Activated T-helper 2 cell treated with anti-CD3 and anti-CD28 coated beads, Interferon-gamma antibody, Interleukin-2, Interleukin-4, amounts not matched to agents 10 μg/mL and 5 μg/mL and 100 μg/mL, durations not matched to agents 14 hours and 24 hours and 36 hours (primary cell): ENCODE measurements at places on chromosomes 7 and 10.

GRCh38 chr7:156236181-156236889, 404.2 kb upstream of the RNF32 start:
- no peak for DNase-seq

DNA sequence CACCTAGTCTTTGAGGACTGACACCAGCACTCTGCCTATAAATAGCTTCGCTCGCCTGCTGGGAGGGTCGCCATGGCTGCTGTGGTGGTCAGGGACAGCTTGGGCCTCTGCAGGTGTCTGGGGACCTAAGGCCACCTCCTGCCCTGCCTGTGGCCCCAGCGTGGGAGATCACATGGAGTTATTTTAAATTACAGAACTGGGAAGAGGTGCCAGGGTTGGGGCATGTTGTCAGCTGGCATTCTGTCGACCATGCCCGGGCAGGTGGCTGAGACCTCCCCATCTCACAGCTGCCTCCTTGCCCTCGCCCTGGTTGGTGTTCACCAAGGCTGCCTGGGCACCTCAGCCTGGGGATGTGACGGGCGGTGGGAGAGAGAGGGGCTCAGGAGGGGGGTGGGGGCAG, 18.1 kb downstream of the SHH start:
- no peak for DNase-seq

- no peak for DNase-seq
These were observed 318.6 kb downstream of the PTPRN2 start for GRCh38 chr7:158268816-158269535.

DNA sequence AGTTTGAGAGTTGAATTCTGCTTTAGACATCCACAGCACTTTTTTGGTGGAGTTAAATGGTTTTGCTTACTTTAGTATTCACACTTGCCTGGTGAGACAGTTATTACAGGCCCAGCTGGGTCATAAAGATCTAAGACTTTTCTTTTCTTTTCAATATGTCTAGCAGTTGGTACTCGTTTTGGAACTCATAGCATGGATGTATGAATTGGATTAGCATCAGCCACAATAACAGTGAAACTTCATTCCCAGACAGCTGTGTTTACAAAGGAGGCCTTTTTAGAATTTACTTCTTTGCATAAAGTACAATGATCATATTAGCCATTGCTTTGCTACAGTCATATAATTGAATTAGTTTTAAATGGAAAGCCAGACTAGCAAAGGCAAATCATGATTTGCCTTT, 168.4 kb upstream of the DKK1 start:
- no peak for DNase-seq

DNA sequence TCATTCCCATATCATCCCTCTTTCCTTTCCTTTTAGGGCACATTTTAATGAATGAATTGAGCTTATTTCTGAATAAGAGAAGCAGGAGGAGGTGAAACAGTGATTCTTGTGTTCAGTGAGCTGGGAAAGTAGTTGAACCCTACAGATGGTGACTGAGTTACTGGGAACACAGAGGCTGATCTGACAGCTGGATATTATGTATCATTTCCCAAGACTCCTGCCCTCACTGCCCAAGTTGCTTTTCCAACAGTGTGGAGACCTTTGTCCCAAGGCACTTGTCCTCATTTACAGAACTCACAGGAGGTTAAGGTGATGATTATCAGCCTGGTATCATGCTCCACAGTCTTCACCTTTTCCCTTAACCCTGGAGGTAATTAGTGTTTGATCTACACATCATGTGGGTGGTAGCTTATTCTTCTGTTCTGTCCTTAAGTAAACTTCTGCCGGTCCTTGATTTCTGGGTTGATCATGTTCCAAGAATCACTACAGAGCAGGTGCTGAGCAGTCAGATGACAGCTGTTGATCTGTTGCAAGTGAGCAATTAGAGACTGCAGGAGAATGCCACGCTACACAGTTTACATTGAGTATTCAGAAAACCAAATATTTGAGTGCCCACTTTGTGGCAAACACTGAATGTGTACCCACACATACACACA, 2.6 kb downstream of the PRLHR start:
- no peak for DNase-seq

DNA sequence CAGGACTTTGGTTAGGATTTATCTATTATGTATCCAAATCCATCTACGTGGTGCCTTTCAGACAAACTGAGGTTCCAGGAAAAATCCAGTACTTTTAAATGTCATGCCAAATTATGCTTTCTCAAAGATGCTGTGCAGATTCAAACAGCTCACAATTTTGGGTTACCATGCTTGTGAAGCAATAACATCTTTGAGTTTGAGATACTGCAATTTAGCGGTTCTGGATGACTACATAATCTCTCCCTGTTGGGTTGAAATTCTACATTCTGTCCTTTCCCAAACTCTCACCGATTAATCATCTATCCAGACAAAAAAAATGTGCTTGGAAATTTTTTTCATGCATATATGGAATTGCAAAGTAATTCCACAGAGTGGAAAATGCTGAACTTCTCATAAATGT, 3.5 kb downstream of the RHOBTB1 start:
- DNase-seq = no peak

DNA sequence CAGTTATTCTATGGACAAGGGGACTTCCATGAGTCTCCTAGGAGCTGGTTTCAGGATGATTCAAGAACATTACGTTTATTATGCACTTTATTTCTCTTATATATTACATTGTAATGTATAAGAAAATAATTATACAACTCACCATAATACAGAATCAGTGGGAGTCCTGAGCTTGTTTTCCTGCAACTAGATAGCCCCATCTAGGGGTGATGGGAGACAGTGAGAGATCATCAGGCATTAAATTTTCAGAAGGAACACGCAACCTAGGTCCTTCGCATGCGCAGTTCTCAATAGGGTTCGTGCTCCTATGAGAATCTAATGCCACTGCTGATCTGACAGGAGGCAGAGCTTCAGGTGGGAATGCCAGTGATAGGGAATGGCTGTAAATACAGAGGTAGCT, 137.9 kb downstream of the ANKRD30A start:
- no peak for DNase-seq

- no peak for DNase-seq
These were observed 357.1 kb downstream of the PCLO start for GRCh38 chr7:82805527-82805960.

DNA sequence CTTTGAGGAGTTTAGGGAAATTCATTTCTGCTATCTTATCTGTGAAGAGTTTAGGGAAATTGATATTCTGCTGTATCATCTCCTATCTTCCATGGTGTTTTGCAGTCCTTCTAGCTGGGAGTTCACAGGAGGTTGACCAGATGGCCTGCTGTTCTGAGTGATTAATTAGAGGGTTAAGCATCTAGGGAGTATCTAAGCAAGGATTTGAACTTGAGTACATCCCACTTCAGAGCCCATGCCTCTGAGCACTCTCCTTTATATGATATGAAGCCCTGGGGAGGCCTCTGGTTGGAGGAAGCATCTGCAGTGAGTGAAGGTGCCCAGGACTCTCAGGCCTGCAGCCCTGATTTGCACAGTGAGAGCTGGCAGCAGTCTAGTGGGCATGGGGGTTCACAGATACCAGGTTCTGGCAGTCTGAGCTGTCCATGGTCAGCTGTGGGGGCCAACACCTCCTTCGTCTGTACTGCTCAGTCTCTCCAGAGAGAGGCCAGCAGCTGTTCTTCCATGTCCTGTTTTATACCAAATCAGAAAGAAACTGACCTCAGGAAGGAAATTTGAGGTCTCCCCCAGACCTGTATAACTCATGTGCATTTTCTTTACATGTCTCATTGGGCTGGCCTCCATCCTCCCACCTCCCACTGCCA, 156.9 kb downstream of the PLCE1 start:
- DNase-seq = no peak

- no peak for DNase-seq
These were observed 1.2 kb downstream of the NUB1 start for GRCh38 chr7:151342811-151343210.

GRCh38 chr7:53131697-53132096, 96.3 kb downstream of the POM121L12 start:
- DNase-seq = no peak

GRCh38 chr7:69588773-69589172, 9.5 kb upstream of the AUTS2 start:
- DNase-seq = no peak

- DNase-seq = no peak
These were observed 27.1 kb downstream of the BBS9 start for GRCh38 chr7:33156441-33156840.

GRCh38 chr10:9342885-9343570, 1288.5 kb downstream of the GATA3 start:
- no peak for DNase-seq

- DNase-seq = no peak
These were observed 120.7 kb upstream of the PLXNA4 start for GRCh38 chr7:132697003-132697402.

DNA sequence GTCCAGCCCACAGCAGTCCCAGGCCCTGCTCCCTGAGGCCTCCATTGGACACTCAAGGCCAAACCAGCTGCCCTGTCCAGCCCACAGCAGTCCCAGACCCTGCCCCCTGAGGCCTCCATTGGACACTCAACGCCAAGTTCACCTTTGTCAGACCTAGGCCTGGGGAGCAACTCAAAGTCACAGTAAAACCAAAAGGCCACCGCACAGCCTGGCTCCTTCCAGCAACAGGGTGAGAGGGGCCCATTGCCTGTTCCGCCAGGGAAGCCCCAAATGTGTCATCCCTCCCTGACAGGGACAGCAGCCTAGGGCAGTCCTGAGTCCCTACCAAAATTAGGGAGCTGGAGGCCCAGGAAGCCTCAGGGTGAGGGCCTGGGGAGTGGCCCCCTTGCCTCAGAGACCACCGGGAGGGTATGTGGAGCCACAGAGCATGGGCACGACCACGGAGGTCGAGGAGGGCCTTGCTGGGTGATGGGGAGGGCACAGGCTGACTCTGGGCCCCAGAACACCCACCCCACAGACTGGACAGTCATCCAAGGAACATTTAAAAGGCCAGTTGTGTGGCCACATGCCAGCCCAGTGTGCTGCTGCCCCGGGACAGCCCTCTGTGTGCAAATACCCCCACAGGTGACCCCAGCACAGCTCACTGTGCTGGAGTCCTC, 66.5 kb upstream of the PPP2R2D start:
- no peak for DNase-seq

GRCh38 chr7:112104120-112104519, 102.1 kb downstream of the DOCK4 start:
- DNase-seq = no peak

GRCh38 chr7:30172451-30172850, 37.7 kb downstream of the MTURN start:
- no peak for DNase-seq

DNA sequence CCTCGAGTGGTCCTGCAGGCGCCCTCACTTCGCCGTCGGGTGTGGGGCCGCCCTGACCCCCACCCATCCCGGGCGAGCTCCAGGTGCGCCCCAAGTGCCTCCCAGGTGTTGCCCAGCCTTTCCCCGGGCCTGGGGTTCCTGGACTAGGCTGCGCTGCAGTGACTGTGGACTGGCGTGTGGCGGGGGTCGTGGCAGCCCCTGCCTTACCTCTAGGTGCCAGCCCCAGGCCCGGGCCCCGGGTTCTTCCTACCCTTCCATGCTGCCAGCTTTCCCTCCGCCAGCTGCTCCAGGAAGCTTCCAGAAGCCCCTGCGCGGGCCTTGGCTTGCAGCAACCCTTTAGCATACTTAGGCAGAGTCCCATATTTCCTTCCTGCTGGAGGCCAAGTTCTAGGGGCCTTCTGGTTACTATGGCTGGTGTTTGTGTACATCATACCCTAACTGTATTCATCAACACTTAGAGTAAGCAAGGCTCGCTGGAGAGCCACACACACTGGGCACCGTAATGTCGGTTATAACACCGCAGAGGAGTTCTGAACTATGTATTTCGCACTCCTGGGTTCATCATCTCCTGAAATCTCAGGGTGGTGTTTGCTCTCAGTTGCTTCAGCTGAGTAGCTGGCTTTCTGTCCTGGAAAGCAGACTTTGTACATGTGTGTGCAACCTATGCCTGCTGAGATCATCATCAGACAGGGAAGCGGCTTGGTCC, 471 bp downstream of the MGMT start:
- DNase-seq = no peak

DNA sequence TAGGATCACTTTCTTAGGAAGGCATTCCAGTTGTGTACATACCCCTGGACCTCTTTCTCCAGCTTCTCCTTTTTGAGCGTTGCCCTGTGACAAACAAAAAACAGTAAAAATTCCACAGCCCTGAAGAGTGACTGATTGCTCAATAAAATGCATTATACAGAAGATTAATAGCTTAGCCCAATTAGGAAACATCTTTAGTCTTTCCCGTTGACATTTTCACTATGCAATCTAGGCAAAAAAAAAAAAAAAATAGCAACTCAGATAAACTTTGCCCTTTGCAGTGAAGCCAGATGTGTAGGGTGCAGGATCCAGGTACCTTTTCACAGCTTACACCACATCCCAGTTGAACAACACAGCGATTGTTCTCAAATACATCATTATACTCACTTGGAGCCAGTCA, 17.9 kb downstream of the COL28A1 start:
- no peak for DNase-seq

DNA sequence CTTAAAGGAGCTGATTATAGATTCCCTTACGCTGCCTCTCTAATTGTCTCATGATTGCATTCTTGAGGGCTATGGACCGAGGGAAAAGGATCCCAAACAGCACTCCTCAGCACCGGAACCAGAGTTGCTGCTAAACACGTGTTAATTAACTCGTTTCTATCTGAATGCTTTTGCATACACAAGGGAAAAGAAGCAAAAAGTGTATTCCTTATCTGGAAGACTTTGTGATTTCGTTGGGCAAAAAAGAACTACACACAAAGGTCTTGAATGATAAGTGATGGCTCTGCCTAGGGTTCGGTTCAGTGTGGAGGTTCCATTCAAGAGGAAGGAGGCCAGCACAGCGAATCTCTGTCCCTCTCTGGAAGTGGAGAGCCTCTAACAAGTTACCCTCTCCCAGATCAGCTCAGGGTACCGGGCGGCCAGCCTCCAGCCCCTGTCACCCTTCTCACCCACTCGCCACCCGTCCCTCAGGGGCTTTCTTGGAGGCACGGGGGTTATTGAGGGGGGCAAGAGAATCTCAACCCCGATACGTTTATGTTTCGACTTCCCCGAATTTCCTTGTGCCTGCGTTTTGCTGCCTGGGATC, 515 bp upstream of the SLC4A2 start:
- no peak for DNase-seq

DNA sequence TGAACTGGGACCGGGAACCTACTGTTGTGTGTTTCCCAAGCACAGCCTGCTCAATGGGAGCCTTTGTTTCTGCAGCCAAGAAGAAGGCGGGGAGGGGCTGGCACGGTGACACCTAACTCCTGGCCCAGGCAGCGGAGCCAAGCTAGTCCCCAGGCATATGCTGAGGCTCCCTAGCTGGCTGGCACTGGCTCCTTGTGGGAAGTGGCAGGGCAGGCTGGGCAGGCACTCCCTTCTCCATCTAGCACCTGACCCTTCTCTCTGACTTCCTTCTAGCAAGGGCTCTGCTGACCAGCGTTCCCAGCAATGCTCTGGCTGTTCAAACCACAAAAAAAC, 325.0 kb downstream of the PLXNA4 start:
- DNase-seq = no peak

GRCh38 chr7:66894463-66895080, 26.5 kb upstream of the TMEM248 start:
- no peak for DNase-seq

GRCh38 chr10:1320739-1321320, 264.6 kb downstream of the WDR37 start:
- DNase-seq = no peak
